Pons (tissue), 1 donor: ENCODE measurements at places on chromosomes 2 and 18.

- DNase-seq: no peak
Observed at GRCh38 chr2:205245001-205245400, 437.3 kb upstream of the NRP2 start.

DNA sequence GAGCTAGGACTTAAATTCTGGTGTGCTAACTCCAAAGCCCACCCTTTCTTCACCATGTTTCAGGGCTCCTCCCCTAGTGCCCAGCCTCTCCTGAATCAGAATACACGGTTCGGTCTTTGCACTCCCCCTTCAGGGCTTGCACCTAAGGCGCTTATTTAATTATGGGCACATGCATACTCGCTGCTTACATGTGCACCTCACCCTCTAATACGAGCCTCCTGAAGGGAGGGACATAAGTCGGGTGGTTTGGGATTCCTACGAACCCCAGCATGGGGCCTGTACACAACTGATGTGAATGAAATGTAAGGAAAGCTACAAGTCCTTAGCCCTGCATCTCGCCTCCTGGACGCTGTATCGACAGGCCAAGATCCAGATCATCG lies 435 bp downstream of the IFT172 start:
- no peak for DNase-seq

GRCh38 chr2:151071382-151071781 lies 190.3 kb downstream of the RBM43 start:
- no peak for DNase-seq

GRCh38 chr2:12156349-12156748 lies 409.9 kb downstream of the LPIN1 start:
- DNase-seq: no peak

- no peak for DNase-seq
Observed at GRCh38 chr2:121502781-121503180, 27.9 kb upstream of the RNU4ATAC start.

DNA sequence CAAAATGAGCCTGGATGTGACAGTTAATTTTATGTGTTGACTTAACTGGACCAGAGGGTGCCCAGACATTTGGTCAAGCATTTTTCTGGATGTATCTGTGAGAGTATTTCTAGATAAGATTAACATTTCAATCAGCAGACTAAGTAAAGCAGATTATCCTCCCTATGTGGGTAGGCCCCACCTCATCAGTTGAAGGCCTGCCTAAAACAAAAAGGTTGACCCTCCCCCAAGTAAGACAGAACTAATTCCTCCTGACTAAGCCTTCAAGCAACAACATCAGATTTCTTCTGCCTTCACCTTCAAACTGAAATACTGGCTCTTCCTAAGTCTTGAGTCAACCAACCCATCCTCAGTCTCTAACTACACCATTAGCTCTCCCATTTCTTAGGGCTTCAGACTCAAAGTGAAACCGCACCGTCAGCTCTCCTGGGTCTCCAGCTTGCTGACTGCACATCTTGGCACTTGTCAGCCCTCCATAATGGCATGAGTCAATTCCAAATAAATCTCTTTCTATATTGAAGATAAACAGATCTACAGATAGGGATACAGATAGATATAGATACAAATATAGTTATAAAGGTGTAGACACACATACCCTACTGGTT lies 47.9 kb downstream of the MEMO1 start:
- DNase-seq: no peak

- DNase-seq: no peak
Observed at GRCh38 chr2:60976256-60976850, 41.2 kb upstream of the PEX13 start.

DNA sequence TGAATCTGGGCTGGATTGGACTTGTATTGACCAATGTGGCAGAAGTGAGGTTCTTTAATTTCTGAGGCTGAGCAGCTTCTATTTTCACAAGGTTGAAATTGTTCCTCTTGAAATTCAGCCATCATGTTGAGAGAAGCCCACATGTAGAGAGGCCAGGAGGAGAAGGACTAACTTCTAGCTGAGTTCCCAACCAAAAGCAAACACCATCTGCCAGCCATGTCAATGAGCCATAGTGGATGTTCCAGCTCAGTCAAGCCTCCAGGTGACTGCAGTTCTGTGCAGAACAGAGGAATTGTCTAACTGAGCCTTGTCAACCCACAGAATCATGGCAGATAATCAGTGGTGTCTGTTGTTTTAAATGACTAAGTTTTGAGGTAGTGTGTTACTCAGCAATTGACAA lies 110.6 kb upstream of the ACVR1 start:
- DNase-seq: peak; percentile 17

DNA sequence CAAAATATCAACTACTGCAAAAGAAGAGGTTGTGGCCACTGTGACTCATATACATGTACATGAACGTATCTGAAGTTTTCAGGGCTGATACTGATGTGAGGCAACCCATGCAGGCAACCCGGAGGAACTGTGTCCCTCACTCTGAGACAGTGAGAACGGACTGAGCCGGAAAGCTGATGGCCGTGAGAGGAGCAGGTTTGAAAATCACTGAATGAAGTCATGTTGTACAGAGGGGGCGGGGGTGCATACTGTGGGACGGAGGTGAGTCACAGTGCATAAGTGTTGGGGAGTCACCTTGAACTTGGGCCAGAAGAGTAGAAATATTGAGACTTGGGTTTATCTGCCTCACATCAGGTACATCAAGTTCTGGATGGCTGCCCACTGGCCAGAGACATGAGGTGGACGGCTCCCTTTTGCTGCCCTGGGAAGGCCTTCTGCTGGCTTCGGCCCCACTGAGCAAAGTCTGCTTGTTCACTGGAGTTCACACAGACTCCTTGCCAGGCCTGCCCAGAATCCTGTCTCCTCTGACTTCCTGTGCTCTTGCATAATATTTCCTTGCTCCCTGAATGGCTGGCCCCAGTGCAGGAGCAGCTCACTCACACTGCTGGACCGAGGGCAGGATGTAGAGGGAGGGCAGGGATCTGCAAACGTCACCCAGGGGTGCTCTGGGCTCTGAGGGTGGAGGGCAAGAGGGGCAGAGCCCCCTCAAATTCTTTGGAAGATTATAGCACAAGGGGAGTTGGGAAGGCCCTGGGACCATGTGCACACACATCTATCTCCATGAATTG lies 18.1 kb downstream of the EPAS1 start:
- peak; percentile 50 for DNase-seq

GRCh38 chr2:112195167-112195766 lies 57.1 kb downstream of the FBLN7 start:
- DNase-seq: no peak

- no peak for DNase-seq
Observed at GRCh38 chr2:10892316-10892715, 19.4 kb upstream of the KCNF1 start.

DNA sequence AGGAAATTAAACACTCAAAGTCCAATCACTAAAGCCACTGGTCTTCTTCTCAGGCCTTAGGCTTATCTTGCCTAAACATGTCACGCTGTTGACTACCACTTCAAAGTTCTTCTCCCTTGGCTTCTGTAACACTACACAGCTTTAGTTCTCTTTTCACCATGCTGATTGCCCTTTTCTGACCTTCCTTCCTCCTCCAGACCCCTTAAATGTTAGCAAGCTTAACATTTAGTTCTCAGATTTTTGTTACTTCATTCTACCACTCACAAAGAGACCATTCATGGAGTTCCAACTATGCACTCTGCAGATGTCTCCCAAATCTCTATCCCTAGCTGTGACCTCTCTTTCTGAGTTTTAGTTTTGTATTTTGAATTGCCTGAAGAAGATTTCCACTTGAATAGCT lies 64.4 kb downstream of the TTC21B start:
- peak; percentile 65 for DNase-seq

DNA sequence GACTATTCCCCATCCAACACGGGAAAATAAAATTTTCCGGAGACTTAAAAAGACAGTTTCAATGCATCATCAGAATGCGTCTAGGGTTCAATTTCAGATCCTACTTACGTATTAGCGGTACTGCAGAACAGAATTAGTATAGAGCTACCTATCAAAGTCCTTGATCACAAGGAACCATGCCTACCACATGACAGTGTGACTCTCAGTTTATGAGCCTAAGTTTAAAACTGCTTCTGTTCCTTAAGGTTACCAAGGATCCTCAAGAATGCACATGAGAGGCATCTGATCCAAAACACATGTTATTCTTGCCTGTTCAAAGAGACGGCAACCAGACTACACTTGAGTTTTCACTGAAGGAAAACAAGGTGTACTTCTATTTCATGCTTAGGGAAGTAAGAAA lies 369.7 kb downstream of the EPHA4 start:
- DNase-seq: no peak

- no peak for DNase-seq
Observed at GRCh38 chr2:39455826-39456225, 18.7 kb upstream of the MAP4K3 start.

GRCh38 chr18:49854681-49855080 lies 41.3 kb upstream of the ACAA2 start:
- no peak for DNase-seq

GRCh38 chr2:79627237-79627636 lies 114.4 kb downstream of the CTNNA2 start:
- no peak for DNase-seq

- DNase-seq: no peak
Observed at GRCh38 chr2:180516232-180516631, 464.2 kb upstream of the UBE2E3 start.

- no peak for DNase-seq
Observed at GRCh38 chr2:230691005-230691647, 21.5 kb upstream of the CAB39 start.

GRCh38 chr2:65790676-65790935 lies 358.2 kb upstream of the SPRED2 start:
- DNase-seq: no peak

- no peak for DNase-seq
Observed at GRCh38 chr2:73739101-73739500, 2.0 kb upstream of the TPRKB start.

GRCh38 chr2:236295481-236295880 lies 31.3 kb upstream of the ASB18 start:
- no peak for DNase-seq

GRCh38 chr2:241935314-241935713 lies 65.8 kb downstream of the RTP5 start:
- DNase-seq: no peak

DNA sequence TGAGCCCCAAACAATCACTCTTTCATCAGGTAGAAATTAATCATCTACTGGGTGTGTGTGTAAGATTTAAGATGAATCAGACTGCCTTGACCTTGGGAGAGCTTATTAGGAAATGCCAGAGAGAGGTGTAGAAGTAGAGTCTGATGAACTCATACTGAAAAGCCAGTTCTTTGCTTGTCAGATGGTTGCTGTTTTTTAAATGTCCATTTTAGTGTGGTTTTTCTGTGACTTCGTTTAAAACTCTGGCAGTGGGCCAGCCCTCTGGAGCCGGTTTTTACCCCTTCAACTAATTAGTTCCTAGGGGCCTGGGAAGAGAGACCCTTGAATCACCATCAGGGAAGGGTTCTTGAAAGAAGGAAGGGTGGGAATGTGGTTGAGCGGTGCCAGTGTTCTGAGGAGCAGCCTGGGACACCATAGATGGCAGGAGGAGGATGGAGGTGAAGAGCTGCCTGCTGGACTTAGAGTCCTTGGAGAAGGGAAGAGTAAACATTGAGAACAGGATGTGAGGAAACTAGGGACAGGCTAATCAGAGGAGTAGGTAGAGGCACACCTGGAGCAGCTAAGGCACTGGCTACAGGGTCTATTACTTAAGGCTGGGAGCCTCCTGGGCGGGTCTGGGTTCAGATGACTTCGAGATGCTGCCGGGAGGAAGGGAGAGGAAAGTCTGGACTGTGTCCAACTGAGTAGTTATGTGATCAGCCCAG lies 66.1 kb downstream of the LRRFIP1 start:
- DNase-seq: no peak

DNA sequence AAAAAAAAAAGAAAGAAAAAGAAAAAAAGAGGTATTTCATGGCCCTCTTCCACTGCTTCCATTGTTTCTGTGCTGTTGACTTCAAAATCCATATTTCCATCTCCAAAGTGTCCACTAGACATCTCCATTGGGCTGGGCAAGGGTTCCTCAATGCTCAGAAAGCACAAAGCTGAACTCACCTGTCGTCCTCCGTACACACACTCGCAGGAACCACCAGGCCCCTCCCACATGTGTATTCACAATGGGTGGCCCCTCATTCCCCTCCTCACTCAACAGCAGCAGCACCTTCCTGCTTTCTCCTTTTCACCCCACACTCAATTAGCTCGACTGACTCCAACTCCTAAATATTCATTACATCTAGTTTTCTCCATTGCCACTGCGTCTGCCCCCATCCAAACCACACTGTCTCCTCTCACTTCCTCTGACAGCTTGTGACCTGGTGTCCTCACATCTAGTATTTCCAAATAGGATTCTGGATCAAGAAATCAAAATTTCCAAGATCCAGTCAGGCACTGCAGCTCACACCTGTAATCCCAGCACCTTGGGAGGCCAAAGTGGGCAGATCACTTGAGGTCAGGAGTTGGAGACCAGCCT lies 25.2 kb downstream of the OSBPL1A start:
- DNase-seq: no peak

DNA sequence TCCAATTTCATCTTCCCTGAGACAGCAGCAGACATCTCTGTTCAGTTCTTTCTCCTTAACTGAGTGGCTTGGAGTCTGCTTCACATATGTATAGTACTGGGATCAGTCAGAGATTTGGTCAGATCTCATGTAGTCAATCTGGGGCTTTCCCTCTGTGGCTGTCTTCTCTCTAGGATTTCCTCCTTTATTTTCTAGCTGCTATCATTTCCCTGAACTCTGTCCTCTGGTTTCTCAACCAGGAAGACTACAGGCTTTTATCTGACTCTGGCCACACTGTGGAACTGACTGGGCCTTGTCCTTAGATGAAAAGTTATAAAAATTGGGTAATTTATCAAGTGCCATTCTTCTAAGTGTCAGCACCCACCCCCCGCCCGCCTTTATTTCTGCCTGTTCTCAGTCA lies 121.0 kb downstream of the RAPGEF4 start:
- no peak for DNase-seq

GRCh38 chr2:29578084-29578598 lies 343.2 kb downstream of the ALK start:
- DNase-seq: no peak

- no peak for DNase-seq
Observed at GRCh38 chr18:70415823-70416488, 127.1 kb downstream of the SOCS6 start.

GRCh38 chr2:114022360-114023085 lies 132.6 kb downstream of the ACTR3 start:
- DNase-seq: no peak

DNA sequence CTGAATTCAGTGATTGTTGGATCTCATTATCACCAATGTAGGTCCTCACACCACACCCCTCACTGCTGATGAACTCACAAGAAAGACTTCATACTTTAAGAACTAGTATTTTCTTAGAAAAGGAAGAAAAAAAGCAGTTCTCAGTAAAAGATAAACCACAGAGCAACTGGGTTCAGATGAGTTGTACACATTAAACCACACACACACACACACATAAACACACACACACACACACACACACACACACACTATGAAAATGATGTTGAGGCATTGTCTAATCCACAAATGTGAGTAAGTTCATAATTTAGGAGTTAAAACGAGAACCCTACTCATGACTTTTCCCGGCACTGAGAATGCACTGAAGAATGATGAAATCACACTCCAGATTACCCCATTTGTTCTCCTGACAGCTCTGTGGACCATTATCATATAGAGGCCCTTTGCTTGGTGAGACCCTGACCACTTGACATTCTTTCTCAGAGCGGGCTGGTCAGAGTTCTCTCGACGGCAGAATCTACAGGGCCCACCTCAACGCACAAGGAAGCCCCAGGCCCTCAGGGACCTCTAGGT lies 106.2 kb downstream of the BCL2 start:
- DNase-seq: no peak

- no peak for DNase-seq
Observed at GRCh38 chr2:120650022-120650644, 85.5 kb upstream of the GLI2 start.

GRCh38 chr2:204574486-204574885 lies 29.2 kb downstream of the PARD3B start:
- no peak for DNase-seq
